ENCODE measurements at places on chromosomes 2 and 18.

GRCh38 chr18:76467371-76468190 is 27.5 kb downstream of the ZNF516 start:
- no peak for DNase-seq

- peak; percentile 57 for DNase-seq
Measured at GRCh38 chr2:38602136-38602731, 494 bp downstream of the HNRNPLL start.

- no peak for DNase-seq
Measured at GRCh38 chr2:60119778-60120177, 433.7 kb downstream of the BCL11A start.

GRCh38 chr2:226618875-226619605 is 180.6 kb downstream of the IRS1 start:
- no peak for DNase-seq

DNA sequence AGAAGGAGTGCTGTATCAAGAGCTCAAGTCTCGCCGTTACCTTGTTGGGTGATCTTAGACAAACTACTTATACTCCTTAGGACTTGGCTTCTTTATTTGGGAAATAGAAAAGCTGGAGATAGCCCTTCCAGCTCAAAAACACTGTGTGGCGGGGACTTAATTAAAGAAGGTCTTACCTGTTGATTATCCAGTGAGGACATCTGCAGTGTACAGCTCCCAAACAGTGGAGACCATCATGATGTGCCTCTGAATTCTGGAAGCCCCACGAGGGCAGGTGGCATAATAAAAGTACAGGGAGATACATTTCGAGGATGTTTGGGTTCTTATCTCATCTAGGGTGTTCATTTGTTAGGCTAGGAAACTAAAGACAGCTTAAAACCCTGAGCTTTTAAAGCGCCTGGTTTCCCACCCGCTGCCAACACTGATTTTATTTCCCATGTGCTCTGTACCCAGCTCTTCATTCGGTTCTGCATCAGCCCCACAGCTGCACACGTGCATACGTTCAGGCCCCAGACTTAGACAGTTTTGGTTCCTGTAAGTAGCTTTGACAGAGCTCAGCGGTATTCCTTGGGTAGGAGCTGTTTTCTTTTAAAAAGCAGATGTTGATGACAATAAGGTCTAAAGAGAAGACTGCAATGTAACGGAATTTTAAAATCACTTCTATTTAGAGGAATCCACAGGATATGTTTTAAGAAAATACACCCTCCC is 80.5 kb upstream of the SIX2 start:
- DNase-seq: no peak

GRCh38 chr2:10410001-10410822 is 37.9 kb downstream of the ODC1 start:
- no peak for DNase-seq

- no peak for DNase-seq
Measured at GRCh38 chr2:208268156-208268952, 2.3 kb downstream of the PIKFYVE start.

- no peak for DNase-seq
Measured at GRCh38 chr18:13583576-13584550, 142.5 kb downstream of the FAM210A start.

DNA sequence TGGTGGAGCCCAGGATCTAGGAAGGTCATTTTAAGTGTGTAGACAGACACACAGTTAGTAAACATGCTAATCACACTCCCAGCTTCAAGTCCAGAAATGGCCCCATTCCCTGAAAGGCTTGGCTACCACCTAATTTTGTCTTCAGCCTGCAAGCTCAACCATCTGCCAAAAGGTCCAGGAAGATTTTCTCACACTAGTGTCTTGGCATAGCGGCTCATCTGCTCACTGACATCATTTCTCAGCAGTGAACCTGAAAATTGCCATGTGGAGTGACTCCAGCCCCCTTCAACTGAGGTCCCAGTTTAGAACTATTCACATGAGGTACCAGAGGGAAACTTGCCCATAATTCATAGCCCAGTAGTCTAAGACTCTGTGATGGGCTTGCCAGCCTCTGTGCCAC is 748.9 kb downstream of the LRP1B start:
- no peak for DNase-seq

Data from amygdala (tissue), 56 donors.